ENCODE measurements at places on chromosomes 1 and 21. TPM values are rescaled to one million over a fixed set of nuclear protein-coding genes. Genes with fewer than 3 reads are reported as not detected.

GRCh38 chr1:30336550-30337323 is 386.6 kb downstream of the MATN1 start:
- no peak for DNase-seq

GRCh38 chr1:160192234-160192633 is 1.9 kb downstream of the CASQ1 start:
- no peak for DNase-seq

- no peak for DNase-seq
Observed at GRCh38 chr1:8176279-8176678, 141.6 kb upstream of the SLC45A1 start.

DNA sequence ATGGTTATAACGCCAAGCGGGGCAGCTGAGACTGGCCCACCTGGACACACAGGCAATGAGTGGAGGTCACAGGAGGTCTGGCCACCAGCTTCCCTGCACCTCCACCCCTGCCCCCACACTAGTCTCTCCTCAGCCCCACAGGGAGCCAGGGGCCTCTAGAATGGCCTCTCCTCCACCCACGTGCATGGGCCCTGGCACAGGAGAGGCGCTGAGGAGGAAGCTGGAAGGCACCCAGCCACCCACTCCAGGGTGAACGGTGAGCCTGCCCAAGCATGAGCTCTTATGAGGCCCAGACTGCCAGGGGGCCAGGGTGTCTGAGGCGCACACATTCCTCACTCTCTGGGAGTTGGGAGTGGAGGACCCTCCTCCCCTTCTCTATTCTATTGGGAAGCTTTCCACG is 22.2 kb downstream of the LRP8 start:
- no peak for DNase-seq

- DNase-seq: no peak
Observed at GRCh38 chr1:239388578-239388977, 2.2 kb downstream of the CHRM3 start.

DNA sequence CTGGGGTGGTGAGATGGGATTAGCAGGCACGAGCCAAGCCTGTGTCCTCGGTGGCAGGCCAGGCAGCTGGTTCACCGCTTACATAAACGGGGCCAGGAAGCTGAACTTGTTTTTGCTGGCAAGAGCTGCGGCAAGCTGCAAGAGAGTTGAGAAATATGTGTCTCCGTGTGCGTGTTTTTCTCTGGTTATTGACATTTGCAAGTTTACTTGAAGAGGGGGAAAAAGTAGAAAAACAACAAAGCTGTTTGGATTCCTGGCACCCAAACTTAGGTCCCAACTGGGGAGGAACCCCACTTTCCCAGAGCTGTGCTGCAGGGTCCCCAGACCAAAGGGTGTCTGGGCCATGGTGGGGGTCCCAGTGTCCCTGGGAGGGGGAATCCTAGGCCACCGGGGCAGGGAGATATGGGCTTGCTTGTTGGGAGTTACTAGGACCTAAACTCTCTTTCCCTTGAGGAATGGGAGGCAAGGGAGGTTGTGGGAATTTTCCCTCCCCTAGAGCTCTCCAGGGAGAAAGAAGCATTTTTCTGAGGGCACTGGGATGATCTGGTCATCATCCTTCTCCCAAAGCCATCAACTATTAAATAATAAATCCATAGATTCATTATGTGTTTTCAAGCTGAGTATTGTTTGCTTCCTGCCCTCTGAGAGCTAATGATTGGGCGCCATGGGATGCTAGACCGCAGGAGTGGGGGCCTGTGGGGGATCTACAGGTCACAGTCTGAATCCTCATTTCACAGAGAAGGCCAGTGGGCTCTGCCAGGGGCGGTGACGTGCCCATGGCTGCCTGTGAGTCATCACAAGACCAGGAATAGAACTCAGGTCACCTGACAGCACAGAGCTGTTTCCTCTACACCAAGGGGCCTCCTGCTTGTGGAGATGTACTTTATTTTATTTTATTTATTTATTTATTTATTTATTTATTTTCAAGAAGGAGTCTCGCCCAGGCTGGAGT is 14.8 kb downstream of the IL6R start:
- DNase-seq: no peak

GRCh38 chr21:41570791-41571355 is 62.9 kb upstream of the TMPRSS2 start:
- DNase-seq: no peak

DNA sequence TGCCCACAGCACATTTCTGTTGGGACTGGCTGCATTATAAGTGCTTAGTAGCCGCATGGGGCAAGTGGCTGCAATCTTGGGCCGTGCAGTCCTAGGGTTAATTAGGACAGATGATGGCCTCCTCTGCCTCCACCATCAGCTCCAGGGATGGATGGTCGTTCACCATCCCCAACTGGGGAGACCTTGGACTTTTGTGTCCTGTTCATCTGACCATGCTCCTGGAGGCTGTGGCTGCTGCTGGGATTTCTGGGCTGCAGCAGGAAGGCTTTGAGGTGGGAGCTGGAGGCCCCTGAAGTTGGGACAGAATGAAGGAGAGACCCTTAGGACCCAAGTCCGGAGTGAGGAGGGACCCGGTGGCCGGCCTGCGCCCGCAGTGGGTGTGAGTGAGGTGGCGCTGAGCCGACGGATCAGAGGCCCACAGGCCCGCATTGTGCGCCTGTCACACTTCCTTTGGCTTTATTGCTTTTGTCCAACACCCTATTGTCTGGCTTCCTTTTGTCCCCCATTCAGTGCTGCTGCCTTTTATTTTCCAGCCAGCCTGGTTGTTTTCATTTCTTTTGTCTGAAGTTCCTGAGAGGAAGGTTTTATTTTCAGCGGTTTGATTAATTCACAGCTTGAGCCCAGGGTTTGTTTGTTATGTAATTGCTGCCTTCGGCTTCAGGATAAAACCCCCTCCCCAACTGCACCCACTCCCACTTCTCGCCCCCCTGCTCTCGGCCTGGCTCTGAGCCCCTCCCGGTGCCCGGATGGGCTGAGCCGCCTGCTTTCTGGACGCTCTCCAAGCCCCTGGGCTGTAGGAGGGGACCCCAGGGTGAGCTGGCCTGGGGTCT is 35.6 kb downstream of the SOX13 start:
- DNase-seq: no peak

- no peak for DNase-seq
Observed at GRCh38 chr1:69568421-69569174, 876 bp downstream of the LRRC7 start.

The RAB25 gene
- total RNA-seq: not detected

The FAM177B gene
- not detected for total RNA-seq

The LCA5L gene
- total RNA-seq: 0.53 TPM

The CLEC20A gene
- not detected for total RNA-seq

Measured in glomerular endothelial cell (primary cell).